ENCODE measurements at places on chromosomes 3 and 15.

DNA sequence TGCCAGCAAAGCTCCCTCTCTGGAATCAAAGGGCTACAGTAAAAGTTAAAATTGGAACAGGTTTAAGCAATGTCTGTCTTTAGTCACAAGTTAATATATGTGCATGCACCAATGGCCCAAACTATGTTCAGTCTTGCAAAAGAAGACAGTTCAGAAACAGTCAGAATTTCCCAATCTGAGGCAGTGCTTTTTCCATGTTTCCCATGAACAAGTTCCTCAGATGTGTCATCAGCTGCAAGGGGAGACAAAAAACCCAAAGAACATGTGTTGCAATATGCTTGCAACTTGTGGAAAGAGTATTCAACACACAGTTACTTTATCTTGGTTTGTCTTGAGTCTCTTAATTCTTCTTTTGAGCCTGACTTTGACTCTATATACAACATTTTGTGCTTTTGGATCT lies 148.4 kb downstream of the USP13 start:
- DNase-seq: no peak

DNA sequence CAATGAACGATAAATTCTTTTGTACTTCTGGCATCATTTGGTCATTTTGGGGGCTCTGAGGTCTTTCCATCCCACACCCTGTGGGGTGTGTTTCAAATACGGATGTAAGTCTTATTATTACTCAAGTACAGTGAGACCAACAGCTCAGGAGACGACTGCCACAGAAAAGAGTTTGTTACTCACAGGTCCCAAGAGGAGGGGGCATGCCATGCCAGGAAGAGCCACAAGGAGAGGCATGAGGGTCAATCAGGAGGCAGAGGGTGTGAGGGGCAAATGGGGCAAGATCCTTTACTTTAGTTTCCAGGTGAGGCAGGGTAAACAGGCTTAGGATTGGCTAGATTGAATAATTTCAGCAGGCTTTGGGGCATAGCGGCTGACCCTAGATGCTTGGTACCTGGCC lies 21.6 kb downstream of the TRH start:
- DNase-seq: no peak

- no peak for DNase-seq
Observed at GRCh38 chr3:10344944-10345575, 24.1 kb upstream of the SEC13 start.

DNA sequence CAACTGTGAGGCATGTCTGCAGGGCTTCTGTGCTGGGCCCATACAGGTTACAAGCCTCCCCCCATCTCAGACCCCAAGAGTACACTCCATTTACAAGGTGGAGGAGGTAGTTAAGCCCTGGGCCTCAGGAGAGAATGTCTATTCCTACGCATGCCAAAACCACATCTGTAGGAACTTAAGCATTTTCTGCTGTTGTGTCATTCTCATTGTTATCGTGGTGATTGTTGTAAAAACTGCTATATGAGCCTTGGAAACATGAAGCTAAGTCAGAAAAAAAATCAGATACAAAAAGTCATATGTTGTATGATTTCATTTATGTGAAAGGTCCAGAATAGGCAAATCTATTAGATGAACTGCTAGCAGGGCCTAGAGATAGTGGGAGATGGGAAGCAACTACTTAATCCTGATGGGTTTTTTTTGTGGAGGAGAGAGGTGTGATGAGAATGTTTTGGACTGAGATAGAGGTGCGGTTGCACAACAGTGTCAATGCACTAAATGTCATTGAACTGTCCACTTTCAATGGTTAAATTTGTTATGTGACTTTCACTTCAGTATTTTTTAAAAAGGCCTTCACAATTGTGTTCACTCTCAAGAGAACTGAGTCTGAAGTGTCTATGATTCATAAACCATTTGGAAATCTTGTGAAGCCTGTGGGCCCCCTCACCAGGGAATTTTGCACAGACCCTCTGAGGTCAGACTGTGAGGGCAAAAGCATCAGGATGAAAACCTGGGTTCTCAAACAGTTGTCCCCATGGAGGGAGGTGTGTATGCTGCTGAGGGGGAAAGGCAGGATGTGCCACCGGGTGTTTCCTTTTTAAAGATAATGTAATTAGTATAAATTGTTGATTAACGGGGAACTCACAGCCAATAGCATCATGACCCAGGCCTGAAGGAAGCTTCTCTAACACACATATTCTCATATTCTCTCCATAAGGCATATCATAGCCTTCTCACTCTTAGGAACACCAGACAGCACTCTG lies 3.2 kb downstream of the RTP3 start:
- DNase-seq: no peak

GRCh38 chr3:114566162-114566755 lies 272.4 kb downstream of the TIGIT start:
- DNase-seq: no peak

DNA sequence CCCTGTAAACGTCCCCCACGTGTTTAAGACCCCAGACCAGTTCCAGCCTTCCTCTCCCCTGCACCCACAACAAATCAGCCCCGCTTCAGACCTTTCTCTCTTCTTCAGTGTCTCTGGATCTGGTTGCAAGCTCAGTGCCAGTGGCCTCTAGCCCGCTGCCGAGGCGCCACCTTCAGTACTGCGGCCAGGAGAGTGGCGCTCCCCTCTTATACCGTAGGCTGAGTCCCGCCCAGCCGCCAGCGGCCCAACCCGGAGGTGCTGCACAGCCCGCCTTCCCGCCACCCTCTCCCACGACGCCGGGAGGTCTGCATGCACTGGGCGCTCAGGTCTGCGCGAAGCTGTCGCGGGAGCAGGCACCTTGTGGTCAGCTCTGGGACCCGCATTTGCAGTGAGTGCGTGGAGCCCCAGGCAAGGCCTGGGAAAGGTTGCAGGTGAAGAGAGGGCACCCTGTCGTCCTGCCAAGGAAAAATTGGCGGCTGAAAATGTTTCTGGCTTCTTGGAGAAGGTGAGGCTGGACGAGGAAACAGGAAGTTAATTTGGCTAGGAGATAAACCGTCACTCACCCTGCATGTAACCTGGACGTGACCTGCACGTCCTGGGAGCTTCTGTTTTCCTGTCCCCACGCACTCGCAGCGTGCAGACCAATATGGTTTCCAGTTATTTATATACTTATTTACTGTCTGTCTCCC lies at the start of gene C2CD4B:
Gene C2CD4B, minus strand, starts transcription at position 182 of the 689 bp plus-strand sequence. CDS start 301 bp downstream, outside the sequence.
- no peak for DNase-seq

- DNase-seq: no peak
Observed at GRCh38 chr15:66959066-66959465, 106.3 kb upstream of the SMAD3 start.
